ENCODE measurements at places on chromosomes 3 and 15. TPM values are rescaled to one million over a fixed set of nuclear protein-coding genes. Genes with fewer than 3 reads are reported as not detected.

- H3K4me3 ChIP-seq = no peak overlapping the region
- DNase-seq = no peak
- H3K4me1 ChIP-seq = no peaks in the 10 kb centered on the region
- no peaks in the 10 kb centered on the region for H3K27me3 ChIP-seq
- no peaks in the 10 kb centered on the region for H3K36me3 ChIP-seq
These were observed 43.6 kb downstream of the RBPMS2 start for GRCh38 chr15:64731805-64732151.

GRCh38 chr15:60889491-60889890 lies 339.6 kb downstream of the RORA start:
- DNase-seq = no peak
- H3K4me3 ChIP-seq = no peak overlapping the region
- no peaks in the 10 kb centered on the region for H3K27me3 ChIP-seq
- H3K36me3 ChIP-seq = no peaks in the 10 kb centered on the region
- H3K27ac ChIP-seq = no peak overlapping the region
- no peaks in the 10 kb centered on the region for H3K4me1 ChIP-seq

The MRPL46 gene
- 19.0 TPM for total RNA-seq

- peak overlapping the region; percentile 13 for H3K27ac ChIP-seq
- no peaks in the 10 kb centered on the region for H3K4me1 ChIP-seq
- H3K27me3 ChIP-seq = peaks cover 48% of the 10 kb centered on the region
- peak overlapping the region; percentile 30 for H3K4me3 ChIP-seq
- no peaks in the 10 kb centered on the region for H3K36me3 ChIP-seq
These were observed 70.1 kb downstream of the KLF15 start for GRCh38 chr3:126287171-126287535.

The MED12L gene
- total RNA-seq = 0.82 TPM

The ITIH1 gene
- 0.18 TPM for total RNA-seq

- H3K36me3 ChIP-seq = no peaks in the 10 kb centered on the region
- DNase-seq = no peak
- H3K4me1 ChIP-seq = no peaks in the 10 kb centered on the region
- H3K27ac ChIP-seq = no peak overlapping the region
- no peaks in the 10 kb centered on the region for H3K27me3 ChIP-seq
These were observed 537.8 kb upstream of the DPPA4 start for GRCh38 chr3:109874896-109875708.

DNA sequence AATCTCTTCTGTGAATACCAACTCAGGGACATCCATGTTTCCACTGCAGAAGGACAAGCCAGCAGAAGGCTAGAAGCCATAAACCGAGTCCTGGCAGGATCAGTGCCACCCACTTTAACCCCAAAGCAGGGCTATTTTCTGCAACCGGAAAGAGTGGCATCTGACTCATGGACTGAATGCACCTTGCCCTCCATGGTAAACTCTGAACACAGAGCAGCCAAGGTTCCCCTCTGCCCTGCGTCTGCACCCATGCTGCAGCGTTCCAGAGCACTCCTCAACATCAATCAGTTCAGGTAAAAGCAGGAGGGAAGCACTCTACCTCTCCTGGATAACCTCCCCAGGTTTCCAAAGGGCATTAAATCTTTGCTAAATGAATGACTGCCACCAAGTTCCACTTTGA lies 801 bp upstream of the NGRN start:
- H3K27me3 ChIP-seq = no peaks in the 10 kb centered on the region
- peak overlapping the region; percentile 98 for H3K27ac ChIP-seq
- peaks cover 16% of the 10 kb centered on the region for H3K36me3 ChIP-seq

The C2CD4A gene
- total RNA-seq = 0.79 TPM

DNA sequence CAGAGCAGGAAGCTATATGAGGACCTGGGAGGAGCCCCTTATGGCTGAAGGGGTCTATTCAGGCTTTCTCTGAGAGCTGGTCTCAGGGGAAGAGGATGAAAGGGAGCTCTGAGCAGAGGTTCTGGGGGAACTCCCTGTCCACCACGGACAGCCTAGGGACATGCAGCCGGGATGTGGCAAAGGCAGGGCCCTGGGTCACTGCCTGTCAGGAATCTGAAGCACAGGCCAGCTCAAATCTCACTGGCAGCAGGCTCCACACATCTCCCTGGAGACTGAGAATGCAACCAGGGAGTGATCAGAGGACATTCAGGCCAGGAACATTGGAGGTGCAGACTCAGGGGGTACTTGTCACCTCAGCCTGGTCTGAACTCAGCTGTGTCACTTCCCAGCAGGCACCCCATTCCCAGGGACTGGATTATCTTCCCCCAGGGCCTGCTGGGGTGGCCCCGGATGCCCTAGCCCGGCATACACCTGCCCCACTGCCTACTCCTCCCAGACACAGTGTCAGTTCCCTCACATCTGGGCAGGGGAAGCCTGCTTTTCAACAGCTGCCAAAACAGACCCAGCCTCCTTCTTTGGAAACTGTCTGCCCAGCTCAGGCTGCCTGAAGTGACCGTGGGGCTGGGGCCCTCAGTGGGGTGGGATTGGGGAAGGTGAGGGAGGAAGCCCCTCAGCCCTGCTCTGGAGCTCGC lies 18.3 kb upstream of the SEMA3F start:
- no peak for DNase-seq
- no peak overlapping the region for H3K4me3 ChIP-seq

GRCh38 chr3:152452318-152452717 lies 183.6 kb downstream of the MBNL1 start:
- H3K27ac ChIP-seq = no peak overlapping the region
- no peaks in the 10 kb centered on the region for H3K27me3 ChIP-seq
- peak; percentile 54 for DNase-seq
- peaks cover 26% of the 10 kb centered on the region for H3K4me1 ChIP-seq

DNA sequence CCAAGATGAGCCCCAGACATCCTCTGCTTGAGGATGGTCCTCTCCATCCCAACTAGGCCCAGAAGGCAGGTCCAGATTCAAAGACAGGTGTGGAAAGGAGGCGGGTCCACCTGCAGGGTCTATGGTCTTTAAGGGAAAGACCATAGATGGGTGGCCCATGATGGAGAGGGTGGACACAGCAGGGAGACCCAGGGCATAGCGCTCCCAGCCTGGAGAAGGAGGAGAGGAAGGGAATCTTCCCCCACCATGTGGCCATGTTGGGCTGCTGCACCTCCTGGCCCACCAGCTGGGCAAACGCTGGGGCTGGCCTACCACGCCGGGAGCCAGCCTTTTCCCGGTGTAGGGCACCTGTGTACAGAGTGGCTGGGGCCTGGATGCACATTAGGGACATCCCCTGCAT lies 265.2 kb upstream of the TLE3 start:
- no peaks in the 10 kb centered on the region for H3K4me1 ChIP-seq
- no peaks in the 10 kb centered on the region for H3K27me3 ChIP-seq
- no peak overlapping the region for H3K4me3 ChIP-seq
- H3K36me3 ChIP-seq = no peaks in the 10 kb centered on the region
- H3K27ac ChIP-seq = no peak overlapping the region
- peak; percentile 78 for DNase-seq

DNA sequence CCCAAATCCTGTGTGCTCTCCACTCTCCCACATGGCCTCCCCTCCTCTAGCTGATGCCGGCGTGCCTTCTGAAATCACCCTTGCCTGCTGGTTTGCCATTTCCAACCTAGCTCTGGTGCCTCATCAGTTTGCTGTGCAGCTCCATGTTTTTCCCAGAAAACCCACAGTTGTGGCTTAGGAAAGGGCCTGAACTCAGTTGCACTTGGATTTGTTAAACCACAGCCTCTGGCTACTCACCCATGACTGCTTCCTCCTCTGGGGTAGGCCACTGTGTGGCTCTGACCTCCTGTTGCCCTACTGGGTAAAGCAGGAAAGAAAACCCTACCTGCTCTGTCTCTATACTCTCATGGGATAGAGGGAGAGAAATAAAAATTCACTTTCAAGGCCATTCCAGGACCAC lies 97.3 kb downstream of the DAPK2 start:
- no peak for DNase-seq
- no peak overlapping the region for H3K27ac ChIP-seq
- peaks cover 9% of the 10 kb centered on the region for H3K4me1 ChIP-seq
- H3K36me3 ChIP-seq = no peaks in the 10 kb centered on the region

DNA sequence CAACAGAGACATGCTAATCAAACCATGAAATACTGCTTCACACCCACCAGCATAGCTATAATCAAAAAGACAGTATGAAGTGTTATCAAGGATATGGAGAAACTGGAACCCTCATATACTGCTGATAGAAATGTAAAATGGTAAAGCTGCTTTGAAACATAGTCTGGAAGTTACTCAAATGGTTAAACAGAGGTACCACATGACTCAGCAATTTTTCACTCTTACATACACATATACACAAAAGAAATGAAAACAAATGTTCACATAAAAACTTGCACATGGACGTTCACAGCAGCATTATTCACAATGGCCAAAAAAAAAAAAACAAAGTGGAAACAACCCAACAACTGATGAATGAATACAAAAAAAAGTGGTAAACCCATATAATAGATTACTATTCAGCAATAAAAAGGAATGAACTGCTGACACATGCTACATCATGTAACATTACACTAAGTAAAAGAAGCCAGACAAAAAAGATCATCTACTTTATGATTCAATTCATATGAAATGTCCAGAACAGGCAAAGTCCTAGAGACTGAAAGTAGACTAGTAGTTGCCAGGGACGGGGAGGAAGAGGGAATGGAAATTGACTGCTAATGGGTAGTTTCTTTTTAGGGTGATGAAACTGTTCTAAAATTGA lies 23.2 kb downstream of the ZNF148 start:
- H3K27me3 ChIP-seq = no peaks in the 10 kb centered on the region
- no peaks in the 10 kb centered on the region for H3K36me3 ChIP-seq
- no peak overlapping the region for H3K4me3 ChIP-seq
- DNase-seq = no peak
- H3K27ac ChIP-seq = no peak overlapping the region

DNA sequence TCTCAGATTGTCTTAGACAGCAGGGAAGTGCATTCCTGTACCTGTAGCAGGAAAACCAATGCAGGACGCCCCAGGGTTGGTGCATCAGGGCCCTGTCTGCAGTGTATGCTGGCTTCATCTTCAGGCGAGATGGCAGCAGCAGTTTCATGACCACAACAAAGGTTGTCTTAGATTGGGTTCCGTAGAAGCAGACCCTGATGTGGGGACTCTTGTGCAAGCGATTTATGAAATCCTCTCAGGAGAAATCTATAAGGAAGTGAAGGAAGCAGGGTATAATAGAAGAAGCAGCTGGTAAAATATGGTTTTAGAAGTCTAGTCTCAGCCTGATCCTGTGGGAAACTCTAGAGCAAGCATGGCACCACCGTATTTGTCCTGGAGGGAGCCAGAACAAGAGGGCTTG lies 25.0 kb downstream of the DNAH1 start:
- H3K4me3 ChIP-seq = no peak overlapping the region
- no peaks in the 10 kb centered on the region for H3K27me3 ChIP-seq
- H3K27ac ChIP-seq = no peak overlapping the region
- no peaks in the 10 kb centered on the region for H3K4me1 ChIP-seq

The HTR3E gene
- not detected for total RNA-seq

DNA sequence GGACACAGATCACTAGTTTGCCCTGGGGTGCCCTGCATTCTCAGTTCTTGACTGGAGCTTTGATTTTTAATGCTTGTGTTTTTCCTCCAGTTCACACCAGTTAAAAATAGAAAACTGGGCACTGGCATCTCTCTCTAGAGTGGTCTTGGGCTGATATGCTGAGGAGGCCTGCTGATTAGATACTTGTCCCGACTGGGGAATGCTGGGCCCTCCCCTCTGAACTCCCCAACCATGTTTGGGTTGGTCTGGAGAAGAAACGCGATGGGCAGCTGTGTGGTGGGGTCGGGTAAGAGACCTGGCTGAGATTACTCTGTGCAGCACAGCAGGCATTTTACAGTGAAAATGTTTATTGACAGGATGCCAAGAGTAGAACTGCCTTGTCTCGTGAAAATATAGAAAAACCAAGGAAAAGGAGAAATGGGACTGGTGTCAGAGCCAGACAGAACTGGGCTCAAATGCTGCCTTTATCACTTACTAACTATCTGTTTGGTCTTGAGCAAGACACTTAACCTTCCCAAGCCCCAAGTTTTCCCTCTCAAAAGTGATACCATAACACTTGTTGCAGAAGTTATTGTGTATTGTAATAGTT lies 1.6 kb upstream of the ACTC1 start:
- no peak for DNase-seq
- no peaks in the 10 kb centered on the region for H3K36me3 ChIP-seq
- no peak overlapping the region for H3K27ac ChIP-seq
- no peak overlapping the region for H3K4me3 ChIP-seq
- no peaks in the 10 kb centered on the region for H3K4me1 ChIP-seq

The CAMKV gene
- not detected for total RNA-seq

DNA sequence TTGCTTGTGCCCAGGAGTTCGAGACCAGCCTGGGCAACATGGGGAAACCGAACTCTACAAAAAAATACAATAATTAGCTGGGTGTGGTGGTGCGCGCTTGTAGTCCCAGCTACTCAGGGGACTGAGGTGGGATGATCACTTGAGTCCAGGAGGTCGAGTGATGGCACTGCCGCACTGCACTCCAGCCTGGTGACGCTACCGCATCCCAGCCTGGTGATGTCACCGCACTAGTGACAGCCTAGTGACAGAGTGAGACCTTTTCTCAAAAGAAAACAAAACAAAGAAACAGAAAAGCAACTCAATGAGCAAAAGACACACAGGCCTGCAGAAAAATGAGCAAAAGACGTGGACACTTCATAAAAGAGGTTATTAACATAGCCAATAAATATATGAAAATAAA lies 19.9 kb upstream of the SYNM start:
- no peak overlapping the region for H3K27ac ChIP-seq
- no peaks in the 10 kb centered on the region for H3K4me1 ChIP-seq
- no peak overlapping the region for H3K4me3 ChIP-seq
- no peaks in the 10 kb centered on the region for H3K27me3 ChIP-seq
- no peaks in the 10 kb centered on the region for H3K36me3 ChIP-seq
- DNase-seq = no peak

DNA sequence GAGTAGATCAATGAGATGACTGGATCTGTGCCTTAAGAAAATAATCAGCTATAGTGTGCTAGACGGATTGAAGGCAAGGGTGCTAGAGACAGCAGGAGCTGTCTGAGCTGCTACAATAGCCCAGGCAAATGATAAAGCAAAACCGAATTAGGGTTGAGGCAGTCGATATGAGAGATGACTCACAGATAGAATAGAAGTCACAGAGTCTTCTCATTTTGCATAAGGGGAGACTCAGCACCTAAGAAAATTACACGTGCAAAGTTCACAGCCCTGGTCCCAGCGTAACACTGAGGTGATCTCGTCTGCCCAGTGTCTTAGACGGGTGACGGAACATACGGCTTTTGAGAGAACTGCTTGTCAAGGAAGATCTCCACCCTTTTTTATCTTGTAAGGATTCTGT lies 11.6 kb downstream of the LPP start:
- no peak overlapping the region for H3K27ac ChIP-seq
- H3K4me1 ChIP-seq = peaks cover 6% of the 10 kb centered on the region

DNA sequence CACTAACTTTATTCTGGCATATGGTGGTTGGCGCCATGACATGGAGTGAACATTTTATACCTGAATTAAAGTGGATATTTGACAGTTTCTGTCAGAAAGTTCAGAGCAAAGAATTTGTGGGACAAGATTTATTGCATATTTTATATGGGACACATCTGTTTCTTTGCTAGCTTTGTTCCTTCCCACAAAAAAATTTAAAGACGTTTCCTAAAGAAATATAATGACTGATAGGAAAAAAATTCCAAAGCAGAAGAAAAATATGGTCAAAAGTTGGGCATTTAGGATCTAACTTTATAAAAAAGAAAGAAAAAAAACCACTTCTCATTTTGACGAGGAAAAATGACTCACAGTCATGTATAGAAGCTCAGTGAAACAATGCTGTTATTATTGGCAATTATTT lies 101.6 kb downstream of the GREM1 start:
- no peak overlapping the region for H3K4me3 ChIP-seq
- no peaks in the 10 kb centered on the region for H3K36me3 ChIP-seq
- H3K27me3 ChIP-seq = peaks cover 6% of the 10 kb centered on the region
- DNase-seq = no peak

The ARHGEF26 gene
- total RNA-seq = 58.8 TPM

The TICRR gene
- 1.7 TPM for total RNA-seq

GRCh38 chr15:63752075-63752684 lies 81.6 kb downstream of the HERC1 start:
- peak; percentile 60 for DNase-seq
- no peaks in the 10 kb centered on the region for H3K27me3 ChIP-seq
- no peaks in the 10 kb centered on the region for H3K4me1 ChIP-seq

The MOBP gene
- total RNA-seq = 0.09 TPM

All from left lung (tissue), 14 donors.